ENCODE measurements at places on chromosomes 7 and 10.

GRCh38 chr7:144477348-144477747 is 73.9 kb upstream of the NOBOX start:
- DNase-seq = no peak

GRCh38 chr7:4103352-4104091 is 578.6 kb upstream of the FOXK1 start:
- no peak for DNase-seq

DNA sequence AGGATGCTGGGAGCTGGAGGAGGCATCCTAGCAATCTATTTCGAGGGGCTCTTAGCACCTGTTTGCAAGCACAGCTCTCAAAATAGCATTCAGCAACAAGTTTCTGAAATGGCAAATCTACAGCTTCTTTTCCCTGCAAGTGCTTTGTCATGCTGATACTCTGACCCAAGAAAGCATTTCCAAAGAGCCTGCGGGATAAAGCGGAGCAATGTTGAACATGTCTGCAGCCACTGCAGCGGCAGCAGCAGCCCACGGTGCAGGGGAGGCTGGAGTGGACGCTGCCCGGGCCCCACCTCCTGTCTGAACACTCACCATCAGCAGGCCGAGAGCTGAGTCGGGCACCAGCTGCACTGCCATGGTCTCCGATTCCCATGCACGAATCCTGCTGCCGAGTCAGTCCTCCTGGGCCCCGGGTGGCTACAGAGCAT is 964 bp downstream of the FRMD4A start:
- no peak for DNase-seq

GRCh38 chr10:101000127-101000914 is 713 bp downstream of the LZTS2 start:
- no peak for DNase-seq

DNA sequence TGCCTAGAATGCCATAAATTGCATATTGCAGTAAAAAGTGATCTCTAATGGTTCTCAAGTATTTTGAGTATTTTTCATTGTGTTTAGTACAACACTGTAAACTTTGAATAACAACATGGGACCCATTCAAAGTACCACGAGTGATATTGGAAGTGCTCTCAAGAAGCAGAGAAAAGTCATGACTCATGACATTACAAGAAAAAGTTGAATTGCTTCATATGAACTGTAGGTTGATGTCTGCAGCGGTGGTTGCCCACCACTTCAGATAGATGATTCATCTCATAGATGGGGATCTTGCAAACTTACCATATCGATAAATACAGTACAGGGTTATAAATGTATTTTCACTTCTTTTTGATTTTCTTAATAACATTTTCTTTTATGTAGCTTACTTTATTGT is 33.9 kb downstream of the ENTPD1 start:
- DNase-seq = no peak

- DNase-seq = peak; percentile 21
These were observed 126.5 kb downstream of the GFRA1 start for GRCh38 chr10:116146372-116147140.

DNA sequence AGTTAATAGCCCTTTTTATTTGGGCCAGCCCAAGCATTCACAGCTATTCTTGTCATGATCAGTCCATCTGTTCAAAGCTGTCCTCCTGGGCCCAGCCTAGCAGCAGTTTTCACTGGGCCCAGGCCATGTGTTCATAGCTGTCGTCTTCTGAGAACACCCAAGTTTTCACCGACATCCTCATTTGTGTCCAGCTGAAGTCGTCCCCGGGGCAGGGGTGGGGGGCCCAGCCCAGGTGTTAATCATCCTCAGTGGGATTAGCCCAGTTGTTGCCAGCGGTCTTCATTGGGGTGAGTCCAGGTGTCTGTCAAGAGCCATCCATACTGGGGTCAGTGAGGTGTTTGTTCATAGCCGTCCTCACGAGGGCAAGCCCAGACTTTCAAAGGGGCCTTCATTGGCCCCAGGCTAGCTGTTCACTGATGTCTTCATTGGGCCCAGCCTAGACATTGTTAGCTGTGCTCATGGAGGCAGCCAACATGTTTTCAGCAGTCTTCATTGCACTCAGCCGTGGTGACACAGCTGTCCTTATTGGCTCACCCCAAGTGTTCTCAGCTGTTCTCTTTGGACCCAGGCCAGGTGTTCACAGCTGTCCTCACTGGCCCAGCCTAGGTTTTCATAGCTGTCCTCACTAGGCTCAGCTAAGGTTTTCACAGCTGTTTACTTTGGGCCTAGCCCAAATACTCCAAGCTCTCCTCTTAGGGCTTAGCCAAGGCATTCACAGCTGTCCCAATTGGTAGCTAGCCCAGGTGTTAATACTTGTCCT is 10.0 kb downstream of the FRG2B start:
- no peak for DNase-seq

DNA sequence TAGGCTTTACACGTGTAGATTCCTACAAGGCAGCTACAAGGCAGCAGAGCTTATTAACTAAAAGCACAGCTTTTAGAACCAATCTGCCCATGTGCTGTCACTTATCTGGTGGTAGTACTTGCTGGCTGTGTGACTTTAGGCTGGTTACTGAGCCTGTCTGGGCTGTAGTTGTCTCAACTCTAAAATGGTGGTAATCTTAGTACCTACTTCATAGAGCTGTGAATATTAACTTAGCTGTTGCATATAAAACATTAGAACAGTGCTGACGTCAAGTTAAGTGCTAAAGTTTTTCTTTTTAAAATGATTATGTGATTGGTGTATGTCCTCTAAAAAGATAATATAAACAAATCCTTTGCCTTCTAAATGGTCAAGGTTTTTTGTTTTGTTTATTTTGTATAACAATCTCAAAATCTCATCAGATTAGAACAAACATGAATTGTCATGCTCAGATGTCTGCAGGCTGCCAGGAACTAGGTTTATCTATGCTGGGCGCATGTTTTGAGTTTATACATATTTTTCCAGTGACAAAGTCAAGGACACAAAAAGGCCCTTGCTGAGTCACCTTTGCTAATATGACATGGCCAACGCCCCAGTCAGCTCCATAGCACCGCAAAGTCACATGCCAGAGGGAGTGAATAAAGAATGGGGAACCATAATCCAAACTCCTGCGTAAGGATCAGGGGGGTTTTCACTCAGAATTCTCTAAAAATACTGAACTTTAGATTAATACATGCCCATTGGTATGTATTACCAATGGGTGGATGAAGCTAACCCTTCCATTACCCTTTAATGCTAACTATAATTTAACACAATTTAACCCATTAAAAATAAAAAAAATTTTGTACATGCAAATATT is 39.8 kb upstream of the ARL4A start:
- DNase-seq = no peak

DNA sequence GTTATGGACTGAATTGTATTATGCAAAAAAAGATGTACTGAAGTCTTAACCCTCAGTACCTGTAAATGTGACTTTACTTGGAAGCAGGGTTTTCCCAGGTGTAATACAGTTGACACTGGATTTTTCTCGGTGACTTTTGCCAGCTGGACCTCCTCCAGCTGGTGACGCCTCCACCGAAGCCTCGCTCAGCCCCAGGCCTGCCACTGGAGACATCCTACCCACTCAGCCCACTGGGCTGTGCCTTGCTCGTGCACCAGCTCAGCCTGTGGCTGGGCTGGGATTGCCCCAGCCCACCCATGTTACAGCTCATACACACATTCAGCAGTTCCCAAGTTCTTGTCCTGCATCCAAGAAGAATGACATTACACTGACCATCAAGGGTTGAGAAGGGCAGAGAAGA is 42.4 kb upstream of the GPR22 start:
- DNase-seq = no peak

DNA sequence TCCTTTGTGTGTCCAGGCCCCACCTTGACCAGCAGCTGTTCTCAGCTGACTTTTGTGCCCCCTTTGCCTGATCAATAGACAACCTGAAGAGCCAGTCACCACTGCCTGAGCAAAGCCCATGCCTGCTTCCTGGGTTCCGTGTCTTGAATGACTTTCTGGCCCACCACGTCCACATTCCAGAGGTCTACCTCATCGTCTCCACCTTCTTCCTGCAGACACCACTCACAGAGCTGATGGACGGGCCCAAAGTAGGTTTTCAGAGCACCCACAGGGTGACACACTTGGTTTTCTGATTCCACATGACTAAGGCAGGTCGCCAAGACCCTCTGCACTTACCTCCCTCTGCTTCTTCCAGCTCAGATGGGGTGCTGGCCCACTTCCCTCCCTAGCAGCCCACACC is 126.8 kb downstream of the WDFY4 start:
- DNase-seq = no peak

GRCh38 chr7:519484-520390 is at the start of gene PDGFA:
Gene PDGFA, minus strand, starts transcription at chr7:519846. Its CDS starts 845 bp downstream, at chr7:519001.
- peak; percentile 34 for DNase-seq

DNA sequence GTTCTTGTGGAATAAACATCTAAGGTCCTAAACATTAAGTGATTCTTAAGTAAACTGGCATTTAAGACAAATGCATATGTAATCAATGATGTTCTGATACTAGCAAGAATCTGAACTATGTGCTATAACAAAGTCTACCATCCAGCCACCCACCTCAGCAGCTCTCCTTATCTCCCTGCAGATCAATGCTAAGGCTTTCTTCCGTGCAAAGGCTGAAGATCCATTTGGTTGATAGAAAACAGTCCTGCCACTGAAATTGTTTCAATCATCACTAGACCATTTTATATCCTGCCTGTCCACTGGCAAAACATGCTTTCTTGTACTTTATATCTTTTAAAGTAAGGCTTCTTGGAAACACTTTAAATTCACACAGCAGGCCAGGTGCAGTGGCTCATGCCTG is 6.3 kb upstream of the SMKR1 start:
- DNase-seq = no peak

- no peak for DNase-seq
These were observed 261.3 kb downstream of the ELFN1 start for GRCh38 chr7:1931256-1931950.

DNA sequence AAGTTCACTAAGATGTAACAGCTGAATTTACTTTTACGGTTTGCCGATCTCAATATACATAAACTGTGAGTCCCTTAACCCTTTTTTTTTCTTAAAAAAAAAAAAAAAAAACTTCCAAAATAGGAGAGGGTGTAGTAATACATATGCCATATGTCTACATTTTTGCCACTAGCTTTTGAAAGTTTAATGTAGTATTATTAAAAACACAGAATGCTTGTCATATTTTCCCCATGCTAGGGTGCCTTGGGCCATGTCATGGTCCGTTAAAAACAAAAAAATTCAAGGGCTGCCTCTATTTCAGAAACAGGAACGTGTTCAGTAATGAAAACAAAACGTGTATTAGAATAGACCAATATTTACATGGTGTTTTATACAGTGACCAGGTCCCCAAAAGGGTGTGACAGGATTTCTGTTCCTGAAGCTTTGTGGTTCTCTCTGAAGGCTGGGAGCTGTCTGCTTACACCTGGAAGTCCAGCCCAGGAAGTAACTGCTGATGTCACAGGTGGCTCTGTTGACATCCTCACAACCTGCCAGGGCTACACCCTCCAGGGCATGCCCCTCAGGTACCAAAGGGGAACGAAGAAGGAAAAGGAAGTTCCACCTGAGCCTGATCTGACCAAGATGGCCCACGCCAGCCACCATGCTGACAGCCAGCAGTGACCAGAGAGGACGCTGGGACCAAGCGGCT is 79.0 kb downstream of the COBL start:
- no peak for DNase-seq

GRCh38 chr7:70566671-70567070 is 565.3 kb upstream of the GALNT17 start:
- DNase-seq = no peak

DNA sequence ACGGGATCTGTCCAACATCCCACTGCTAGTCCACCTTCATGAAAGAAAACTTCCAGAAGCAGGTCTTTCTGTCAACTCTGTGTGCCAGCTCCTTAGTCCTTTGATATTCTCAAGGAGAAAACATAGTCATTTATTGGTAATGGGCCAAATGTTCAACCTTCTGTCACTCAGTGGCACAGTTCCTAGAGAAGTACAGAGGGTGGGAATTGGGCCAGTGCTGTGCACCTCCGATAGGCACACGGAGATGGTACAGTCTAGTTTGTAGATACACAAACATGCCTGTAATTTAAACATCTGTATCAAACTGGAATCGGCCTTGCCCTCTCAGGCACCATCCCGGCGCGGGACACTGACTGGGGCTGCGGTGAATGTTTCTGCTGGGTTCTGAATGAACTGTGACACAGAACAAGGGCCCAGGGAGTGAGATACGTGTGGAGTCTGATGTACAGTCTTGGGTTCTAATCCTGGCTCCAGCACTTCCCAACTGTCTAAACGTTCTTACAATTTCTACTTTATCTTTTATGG is 213.9 kb upstream of the SHH start:
- no peak for DNase-seq

GRCh38 chr7:156610130-156610529 is 30.4 kb upstream of the RNF32 start:
- no peak for DNase-seq

All from kidney glomerular epithelial cell (primary cell).